ENCODE measurements at places on chromosomes 4 and X.

- DNase-seq, result no peak
Measured at GRCh38 chr4:71537551-71538065, 198.8 kb downstream of the SLC4A4 start.

GRCh38 chr4:86043755-86044592 lies 315.9 kb downstream of the MAPK10 start:
- DNase-seq, result peak; percentile 58

DNA sequence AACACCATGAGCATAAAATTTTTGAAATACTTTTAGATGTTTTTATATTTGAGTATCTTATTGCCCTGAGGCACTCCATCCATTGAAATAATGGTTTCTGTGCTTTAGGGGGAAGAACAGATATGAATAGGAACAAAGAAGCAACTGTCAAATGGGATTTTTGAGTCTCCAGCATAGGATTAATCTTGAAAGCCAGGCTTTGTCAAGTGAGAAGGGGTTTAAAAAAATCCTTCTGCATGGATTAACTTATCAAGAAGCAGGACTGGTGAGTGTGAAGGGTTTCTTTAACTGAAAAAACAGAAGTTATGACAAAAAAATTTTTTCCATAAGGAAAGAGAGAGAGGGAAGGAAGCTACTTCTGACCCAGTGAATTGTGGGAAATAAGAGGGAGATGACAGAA lies 7.6 kb upstream of the NUDT9 start:
- no peak for DNase-seq

DNA sequence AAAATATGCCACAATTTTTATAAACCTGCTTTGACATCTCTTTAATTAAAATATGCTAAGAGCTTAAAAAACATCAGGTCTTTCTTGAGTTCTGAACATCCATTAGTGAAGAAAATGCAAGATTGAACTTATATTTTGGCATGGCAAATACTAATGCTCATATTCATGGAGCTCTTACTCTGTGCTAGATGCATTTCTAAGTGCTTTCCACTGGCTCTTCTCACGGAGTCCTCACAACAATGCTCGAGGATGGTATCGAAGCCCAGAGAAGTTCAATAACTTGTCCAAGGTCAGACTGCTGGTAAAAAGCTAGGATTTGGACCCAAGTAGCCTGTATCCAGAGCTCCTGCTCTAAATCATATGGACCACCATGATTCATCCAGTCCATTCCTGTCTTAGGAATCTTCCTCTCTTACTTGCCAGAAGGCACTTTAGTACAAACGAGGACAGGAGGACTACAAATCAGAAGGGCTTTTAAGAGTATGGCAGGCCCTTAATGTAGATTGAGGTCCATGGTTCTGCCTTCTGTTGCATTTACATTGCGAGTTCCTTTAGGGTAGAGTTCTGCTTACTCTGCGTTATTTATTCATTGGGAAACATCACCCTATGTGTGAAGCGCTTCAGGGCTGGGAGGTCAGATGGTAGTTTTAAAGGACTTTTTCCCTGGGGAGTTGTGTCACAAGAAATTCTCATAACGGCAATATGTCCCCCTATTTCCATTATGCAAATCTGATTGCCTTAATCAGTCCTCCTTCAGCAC lies 199.2 kb downstream of the RASL11B start:
- no peak for DNase-seq

GRCh38 chr4:87500092-87500462 lies 29.1 kb downstream of the SPARCL1 start:
- DNase-seq, result no peak

- DNase-seq, result peak; percentile 82
Measured at GRCh38 chr4:183130328-183131155, 31.5 kb downstream of the WWC2 start.

DNA sequence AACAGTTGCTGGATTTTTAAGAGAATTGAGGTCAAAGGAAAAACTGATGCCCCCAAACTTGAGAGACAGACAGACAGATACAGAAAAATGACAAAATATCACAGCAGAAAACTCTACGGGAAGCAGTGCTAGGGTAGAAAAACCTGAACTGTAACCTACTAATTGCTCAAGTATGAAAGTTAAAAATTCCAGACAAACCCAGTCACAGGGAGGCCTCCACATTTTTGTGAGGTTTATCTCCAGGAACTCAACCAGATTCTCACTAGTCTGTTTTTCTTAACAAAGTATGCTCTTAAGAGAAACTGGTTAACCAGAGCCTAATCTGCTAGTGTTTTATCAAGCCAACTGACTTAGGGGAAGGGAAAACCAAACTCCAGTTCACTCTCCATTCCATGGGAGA lies 19.9 kb upstream of the PPP3CA start:
- no peak for DNase-seq

GRCh38 chrX:13094828-13095341 lies 50.5 kb upstream of the FAM9C start:
- peak; percentile 56 for DNase-seq

DNA sequence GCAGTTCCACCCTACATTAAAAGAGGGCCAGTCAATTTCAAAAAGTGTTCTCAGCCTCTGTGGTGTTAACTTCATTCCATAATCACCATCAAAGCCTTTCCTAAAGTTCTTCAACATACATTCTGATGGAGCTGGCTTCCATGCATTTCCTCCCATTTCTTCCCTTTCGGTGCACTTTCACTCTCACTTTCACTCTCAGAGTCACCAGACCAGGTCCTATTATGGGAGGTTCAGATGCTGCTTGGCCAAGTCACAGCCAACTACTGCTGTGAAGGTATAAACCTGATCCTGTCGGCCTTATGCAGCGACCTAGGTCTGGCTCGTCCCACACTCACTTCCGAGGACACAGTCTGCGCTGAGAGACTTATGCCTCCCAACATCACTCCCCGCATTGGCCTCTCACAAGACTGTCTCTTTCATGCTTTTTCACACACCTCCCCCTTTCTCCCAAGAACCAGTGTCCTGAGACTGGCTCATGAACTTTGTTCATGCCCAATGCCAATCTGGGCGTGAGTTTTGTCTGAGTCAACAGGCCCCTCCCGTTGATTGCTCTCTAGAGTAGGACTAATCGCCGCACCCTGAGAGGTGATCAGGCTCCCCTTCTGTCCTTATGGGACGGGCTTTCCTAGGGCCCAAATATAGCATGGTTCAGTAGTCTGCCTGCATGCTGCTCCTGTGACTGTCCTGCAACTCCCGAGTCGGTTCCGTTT lies 60.8 kb upstream of the XAGE1B start:
- no peak for DNase-seq

DNA sequence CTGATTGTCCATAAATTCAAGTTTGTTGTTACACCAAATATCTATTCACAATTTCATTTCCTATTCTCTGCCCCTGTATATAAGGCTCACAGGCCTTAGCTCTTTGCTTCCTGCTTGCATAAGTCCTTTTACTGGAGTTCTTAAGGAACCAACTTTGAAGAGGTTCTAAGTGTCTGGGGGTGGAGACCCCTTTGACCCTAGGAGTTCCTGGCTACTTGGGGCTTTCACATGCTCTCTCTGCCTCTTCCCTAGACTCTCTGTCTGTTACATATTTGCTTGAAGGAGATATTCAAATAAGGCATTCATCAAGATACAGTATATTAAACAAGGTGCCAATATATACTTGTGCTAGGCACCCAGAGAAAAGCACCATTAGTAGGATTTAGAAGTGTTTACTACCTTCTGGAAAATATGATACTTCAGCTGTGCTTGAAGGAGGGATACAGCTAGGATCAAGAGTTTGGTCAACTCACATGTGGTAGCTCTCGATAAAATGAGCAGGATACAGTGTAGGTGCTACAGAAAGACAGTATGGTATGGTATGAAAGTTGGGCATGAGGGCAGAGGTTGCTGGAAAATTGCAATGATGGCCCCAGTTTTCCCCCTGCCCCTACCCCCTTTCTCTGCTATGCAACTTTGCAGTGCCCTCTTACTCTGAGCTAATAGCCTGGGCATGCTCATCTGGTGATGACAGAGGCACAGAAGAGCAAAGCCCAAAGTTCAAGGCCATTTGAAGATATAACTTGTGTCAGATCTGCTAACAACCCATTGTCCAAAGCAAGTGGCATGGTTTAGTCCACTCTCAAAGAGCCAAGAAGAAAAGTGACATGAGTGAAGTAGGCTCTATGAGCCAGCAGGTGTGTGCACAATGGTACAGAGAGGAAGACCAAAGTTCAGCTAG lies 107.6 kb upstream of the CPEB2 start:
- DNase-seq, result no peak

DNA sequence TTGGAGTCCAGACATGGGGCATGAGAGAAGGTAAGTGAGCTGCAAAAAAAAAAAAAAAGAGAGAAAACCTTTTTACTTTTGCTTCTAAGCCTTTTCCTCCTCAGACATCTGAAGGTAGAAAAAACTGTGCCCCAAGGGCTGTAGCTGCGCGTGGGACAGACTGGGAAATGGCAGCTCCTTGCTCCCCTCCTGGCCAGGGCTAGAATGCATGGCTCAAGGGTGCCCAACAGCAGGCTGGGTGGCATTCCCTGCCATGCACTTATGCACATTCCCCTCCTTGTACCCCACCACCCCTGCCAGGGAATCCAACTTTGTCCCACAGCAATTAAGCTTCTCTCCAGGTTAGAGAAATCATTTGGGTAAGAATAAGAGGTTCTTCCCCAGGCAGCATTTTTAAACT lies 421.2 kb downstream of the TRAM1L1 start:
- DNase-seq, result no peak

GRCh38 chr4:136476753-136477152 lies 1055.5 kb downstream of the PCDH18 start:
- DNase-seq, result no peak

DNA sequence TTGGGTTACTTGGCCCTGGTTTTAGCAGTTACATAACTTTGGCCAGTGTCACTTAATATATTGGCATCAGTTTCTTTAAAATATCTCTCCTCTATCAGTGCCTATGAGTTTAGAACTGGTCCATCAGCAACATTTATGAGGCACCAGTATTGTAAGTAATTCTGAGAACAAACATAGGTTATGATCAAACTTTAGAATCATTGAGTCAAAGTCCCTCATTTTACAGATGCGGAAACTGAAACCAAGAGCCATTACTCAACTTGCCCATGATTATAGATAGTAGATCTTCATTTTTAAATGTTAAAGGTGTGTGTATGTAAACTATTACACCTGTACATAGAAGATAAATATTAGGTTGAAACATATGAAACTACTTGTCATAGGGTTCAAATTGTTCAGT lies 4.5 kb downstream of the NIPAL1 start:
- no peak for DNase-seq

Measured in NCI-H69 (cell line).